Caudate nucleus (tissue), 63 donors: ENCODE measurements at places on chromosomes 3 and 15.

DNA sequence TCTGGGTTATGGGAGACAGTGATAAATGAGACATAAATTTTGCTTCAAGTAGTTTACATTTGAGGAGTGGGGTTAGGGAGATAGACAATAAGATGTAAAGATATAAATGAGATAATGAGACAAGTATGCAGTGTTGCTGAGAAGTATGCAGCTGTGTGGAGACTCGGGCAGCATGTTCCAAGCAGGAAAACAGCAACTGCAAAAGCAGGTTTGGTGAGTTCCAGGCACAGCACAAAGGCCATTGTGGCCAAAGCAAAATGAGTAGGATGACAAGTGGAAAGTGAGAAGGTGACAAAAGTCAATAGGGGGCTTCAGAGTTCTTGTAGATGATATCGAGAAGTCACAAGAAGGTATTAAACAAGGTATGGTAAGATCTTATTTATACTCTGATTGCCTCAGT is 259.1 kb upstream of the PEX5L start:
- DNase-seq: no peak

- DNase-seq: no peak
Observed at GRCh38 chr15:44443515-44443914, 16.1 kb downstream of the CTDSPL2 start.

GRCh38 chr3:58492494-58492905 is 604 bp downstream of the KCTD6 start:
- DNase-seq: peak; percentile 20

- no peak for DNase-seq
Observed at GRCh38 chr3:111412656-111413055, 129.3 kb upstream of the CD96 start.

DNA sequence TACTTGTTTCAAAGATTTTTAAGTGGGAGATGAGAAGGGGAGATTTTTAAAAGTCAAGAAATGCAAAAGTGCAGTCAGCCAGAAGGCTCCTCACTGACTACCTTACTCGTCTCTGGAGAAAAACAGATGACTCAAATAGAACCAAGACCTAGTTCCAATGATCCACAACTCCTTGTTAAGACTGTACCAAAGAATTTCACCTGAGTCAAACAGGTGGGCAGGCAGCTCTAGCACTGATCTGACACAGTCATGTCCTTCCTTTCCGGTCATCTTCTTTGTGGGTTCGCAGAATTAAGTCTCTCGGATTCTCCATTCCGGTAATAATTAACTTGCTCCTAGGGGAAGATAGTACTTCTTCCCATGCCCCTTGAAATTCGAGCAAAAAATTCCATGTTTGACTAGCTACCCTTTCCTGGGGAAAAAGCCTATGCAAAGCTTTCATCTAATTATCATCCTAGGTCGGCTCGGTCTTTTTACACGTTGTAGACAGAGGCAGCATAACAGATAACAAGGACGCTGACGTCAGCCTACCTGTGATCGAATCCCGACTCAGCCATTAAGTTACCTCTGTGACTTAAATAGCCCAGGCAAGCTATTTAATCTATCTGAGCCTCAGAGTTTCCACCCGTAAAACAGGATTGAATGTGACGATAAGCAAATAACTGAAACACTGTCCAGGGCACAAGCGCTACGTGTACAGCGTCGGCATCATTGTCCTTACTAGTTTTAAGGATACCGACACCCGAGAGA is 758 bp downstream of the SELENOK start:
- DNase-seq: no peak

DNA sequence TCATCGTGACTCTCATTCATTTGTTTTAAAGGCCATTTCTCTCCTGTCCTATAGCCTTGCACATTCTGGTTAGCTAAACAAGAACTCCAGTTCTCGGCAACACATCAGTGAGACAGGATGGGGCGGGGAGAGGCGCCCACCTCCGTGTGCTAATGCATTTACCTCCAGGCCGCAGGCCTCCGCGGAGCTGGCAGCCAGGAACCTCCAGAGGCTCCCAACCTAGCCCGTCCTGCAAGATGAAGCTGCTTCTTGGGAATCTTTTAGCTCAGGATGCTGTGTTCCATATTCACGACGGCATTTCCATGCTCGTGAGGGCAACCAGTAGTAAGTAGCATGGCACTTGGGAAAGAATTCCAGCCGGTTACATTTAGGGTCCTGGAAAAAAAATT is 47.9 kb downstream of the RGMA start:
- no peak for DNase-seq

GRCh38 chr3:10694179-10694578 is 121.8 kb upstream of the SLC6A11 start:
- no peak for DNase-seq

GRCh38 chr3:178492491-178492890 is 43.7 kb upstream of the KCNMB2 start:
- no peak for DNase-seq

GRCh38 chr15:29888646-29889045 is 66.4 kb upstream of the TJP1 start:
- no peak for DNase-seq

- peak; percentile 24 for DNase-seq
Observed at GRCh38 chr3:9088441-9089353, 125.4 kb upstream of the RAD18 start.

GRCh38 chr3:171376596-171376947 is 83.6 kb downstream of the TNIK start:
- no peak for DNase-seq

- no peak for DNase-seq
Observed at GRCh38 chr3:135491491-135492205, 473.9 kb upstream of the PPP2R3A start.

- DNase-seq: no peak
Observed at GRCh38 chr15:61393524-61393923, 164.4 kb upstream of the RORA start.

DNA sequence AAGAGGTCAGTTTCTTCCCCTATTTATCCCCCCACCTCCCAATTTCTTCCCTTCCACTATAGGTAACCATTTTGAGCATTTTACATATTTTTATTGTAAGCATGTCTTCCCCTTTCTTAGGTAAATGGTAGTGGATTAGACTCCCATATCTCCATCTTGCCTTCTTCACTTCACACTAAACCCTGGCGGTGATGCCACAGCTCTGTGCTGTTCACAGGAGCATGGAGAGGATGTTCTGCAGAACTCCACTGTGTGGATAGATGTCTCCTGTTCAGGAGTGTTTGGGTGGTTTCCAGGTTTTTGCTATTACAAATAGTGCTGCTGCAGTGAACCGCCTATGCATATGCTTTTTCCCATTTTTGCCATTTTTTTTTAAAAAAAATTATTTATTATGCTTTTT is 182.7 kb downstream of the NSMCE3 start:
- no peak for DNase-seq

GRCh38 chr3:137835096-137835495 is 71.0 kb downstream of the SOX14 start:
- DNase-seq: no peak

- no peak for DNase-seq
Observed at GRCh38 chr15:44545913-44546802, 9.2 kb downstream of the EIF3J start.

- DNase-seq: no peak
Observed at GRCh38 chr3:169699070-169699469, 35.6 kb upstream of the MECOM start.

- DNase-seq: no peak
Observed at GRCh38 chr3:25592510-25592968, 72.2 kb downstream of the TOP2B start.

DNA sequence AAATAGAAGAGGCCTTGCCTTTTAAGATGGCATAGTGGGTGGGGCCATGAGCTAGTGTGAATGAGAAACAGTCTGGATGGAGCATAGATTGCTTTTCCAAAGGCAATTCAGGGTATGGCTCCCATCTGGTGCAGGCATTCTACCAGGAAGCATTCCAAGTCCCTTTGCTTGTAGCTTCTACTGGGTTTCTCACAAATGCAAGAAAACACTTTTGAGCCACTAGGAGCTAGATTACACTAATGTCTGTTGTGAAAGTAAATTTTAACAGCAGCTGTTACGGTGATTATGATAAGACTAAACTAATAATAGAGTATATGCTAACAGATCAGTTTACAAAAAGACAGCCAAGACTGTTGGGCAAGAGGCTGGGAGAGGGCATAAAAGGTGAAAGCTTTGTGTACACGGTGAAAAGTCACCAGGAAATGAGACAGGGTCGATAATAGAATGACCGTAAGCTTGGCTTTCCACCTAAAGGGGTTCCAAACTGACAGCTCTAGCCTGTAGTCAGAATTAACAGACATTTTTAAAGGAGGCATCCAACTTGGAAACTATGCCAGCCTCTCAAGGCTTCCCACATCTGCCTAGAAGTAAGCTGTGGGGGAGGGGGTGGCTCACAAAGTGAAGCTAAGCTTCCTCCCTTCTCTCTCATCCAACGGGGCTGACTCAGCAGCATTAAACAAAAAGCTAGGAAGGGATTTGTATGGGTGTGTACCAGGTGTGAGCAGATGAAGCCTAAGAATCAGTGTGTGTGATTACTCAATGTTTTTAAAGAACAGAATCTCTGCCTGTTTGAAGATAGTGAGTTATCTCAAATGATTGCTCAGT is 61.1 kb upstream of the GPD1L start:
- DNase-seq: peak; percentile 23

- no peak for DNase-seq
Observed at GRCh38 chr3:171192176-171192854, 165.8 kb upstream of the SLC2A2 start.

GRCh38 chr3:124811436-124811835 is 75.7 kb downstream of the ITGB5 start:
- no peak for DNase-seq

DNA sequence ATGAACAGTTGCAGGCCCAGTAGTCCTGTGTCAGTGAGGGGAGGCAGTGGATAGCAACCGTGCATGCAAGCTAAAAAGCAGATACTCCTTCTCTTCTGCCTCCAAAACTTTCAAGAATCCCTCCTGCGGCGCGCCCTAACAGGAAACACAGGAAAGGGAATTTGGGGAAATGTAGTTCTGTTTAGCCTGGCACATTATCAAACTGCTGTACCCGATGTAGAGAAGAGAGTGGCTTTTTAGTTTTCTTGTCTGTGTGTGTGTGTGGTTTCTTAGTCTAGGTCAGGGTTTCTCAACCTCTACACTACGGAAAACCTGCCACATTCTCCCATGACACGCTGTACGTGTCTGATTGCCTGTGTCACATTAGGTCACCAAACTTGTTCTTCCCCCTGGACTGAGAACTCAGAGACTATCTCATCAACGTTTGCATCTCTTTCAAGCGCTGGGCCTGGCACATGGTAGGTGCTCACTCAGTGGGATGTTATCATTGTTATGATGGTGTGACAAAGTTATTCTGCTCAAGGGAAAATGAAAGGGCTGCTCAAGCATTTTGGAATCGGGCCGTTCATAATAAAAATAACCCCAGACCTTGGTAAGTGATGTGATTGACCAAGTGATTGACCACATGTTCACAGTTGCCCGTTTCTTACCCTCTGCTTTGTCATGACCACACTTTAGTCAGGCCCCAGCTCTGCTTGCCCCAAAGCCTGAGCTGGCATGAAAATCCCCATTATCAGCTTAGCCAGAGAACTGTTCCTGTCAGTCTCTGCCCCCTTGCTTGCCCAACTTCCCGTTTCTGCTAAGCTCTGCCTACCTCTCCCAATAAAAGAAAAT is 33.2 kb downstream of the TM4SF4 start:
- no peak for DNase-seq

DNA sequence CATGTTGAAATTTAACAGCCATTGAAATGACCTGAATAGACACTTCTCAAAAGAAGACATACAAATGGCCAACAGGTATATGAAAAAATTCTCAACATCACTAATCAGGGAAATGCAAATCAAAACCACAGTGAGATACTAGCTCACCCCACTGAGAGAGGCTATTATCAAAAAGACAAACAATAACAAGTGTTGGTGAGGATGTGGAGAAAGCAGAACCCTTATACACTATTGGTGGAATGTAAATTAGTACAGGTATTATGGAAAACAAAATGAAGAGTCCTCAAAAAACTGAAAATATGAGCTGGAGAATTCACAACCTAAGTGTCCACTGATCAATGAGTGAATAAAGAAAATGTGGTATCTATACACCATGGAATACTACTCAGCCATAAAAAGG is 21.5 kb downstream of the THOC7 start:
- no peak for DNase-seq

GRCh38 chr15:99335508-99335907 is 84.2 kb downstream of the LRRC28 start:
- no peak for DNase-seq

DNA sequence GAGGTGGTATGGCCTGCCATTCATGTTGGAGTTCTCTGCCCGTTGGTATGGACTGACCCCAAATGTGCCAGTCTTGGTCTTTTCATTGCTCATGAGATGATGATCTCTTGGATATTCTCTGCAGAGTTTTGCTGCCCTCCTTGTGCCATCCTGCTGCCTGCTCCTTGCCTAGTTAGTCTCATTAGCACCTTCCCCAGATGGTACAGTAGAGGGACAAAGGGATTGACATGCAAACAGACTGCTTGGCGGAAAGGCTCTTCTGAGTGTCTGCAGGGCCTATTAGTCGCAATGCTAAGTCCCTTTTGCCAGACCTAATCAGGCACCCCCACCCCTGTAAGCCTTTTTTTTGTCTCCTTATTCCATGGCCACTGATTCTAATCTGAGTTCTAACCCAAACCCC is 90.6 kb downstream of the ARNT2 start:
- DNase-seq: no peak

GRCh38 chr3:168738527-168739325 is 643.0 kb upstream of the GOLIM4 start:
- DNase-seq: no peak

GRCh38 chr15:40329804-40330203 is 6.3 kb downstream of the INAFM2 start:
- DNase-seq: no peak

GRCh38 chr3:50226888-50227389 is 9.1 kb upstream of the GNAI2 start:
- no peak for DNase-seq

DNA sequence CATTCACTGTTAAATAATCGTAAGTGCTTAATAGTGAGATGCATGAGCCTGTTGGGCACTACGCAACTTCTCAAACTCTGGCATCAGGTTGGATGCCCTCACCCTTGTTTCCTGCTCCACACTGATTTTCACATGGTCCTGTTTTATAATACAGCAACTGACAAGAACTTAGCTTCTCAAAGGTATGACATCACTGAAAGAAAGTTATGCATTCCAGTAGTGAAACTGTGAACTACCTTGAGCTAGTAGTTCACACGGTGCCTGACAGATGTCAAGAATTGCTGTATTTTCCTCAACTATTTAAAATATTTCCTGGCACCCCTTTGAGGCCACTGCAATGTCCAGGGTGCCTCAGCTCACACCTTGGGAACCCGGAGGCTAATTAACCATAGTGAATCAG is 327.5 kb downstream of the RORA start:
- no peak for DNase-seq
